ENCODE measurements at places on chromosomes 2 and 18.

DNA sequence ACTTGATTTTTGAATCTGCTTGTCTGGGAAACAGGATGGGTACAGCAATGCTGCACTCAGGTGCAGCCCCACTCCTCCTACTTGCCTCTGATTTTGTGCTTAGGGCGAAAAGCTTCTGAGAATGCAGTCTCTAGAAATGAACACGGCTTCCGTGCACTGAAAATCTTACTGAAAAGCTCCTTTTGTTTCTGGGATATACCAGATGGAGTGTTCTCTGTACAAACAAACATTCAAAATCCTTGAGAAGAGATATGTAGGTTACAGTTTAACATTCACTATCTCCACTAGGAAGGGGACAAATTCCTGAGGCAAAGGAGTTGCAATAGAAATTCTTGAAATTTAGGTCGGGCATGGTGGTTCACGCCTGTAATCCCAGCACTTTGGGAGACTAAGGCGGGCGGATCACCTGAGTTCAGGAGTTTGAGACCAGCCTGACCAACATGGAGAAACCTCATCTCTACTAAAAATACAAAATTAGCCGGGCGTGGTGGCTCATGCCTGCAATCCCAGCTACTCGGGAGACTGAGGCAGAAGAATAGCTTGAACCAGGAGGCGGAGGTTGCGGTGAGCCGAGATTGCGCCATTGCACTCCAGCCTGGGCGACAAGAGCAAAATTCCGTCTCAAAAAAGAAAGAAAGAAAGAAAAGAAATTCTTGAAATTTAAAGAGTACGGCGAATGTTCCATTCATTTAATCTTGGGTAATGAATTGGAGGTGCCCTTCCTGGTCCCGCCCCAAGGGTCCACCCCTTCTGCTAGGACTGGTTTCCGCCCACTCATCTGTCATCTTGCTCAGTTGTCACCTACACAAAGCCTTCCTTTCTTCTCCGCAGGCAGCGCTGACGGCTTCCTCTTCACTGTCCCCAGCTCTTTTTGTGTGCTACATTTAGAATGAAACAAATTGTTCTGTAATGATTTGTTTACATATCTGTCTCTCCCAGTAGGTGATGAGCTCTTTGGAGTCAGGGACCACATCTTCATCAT lies 92.4 kb downstream of the SOCS6 start:
- DNase-seq, result no peak

DNA sequence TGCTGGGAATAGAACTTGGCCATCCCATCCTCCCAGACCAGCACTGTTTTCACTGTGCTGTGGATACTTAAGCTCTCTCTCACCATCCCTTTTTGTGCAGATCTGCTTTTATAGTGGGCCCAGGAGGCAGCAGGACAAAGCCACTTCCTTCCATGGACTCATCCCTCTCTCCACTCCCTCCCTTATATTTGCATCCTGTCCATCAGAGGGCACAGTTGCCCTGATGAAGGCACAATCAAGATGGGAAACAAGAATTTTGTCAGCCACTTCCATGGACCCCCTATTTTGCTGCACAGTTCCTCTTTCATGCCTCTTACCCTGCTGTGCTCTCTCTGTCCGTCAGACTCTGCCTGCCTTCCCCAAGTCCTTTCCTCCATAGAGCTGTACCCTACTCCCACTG lies 338.7 kb downstream of the HRH4 start:
- DNase-seq, result no peak

GRCh38 chr2:61759005-61759404 lies 94.9 kb downstream of the FAM161A start:
- DNase-seq, result no peak

- DNase-seq, result no peak
These were observed 38.0 kb downstream of the KCTD1 start for GRCh38 chr18:26510337-26510736.

- DNase-seq, result no peak
These were observed 19.4 kb upstream of the PAX3 start for GRCh38 chr2:222318026-222318711.

DNA sequence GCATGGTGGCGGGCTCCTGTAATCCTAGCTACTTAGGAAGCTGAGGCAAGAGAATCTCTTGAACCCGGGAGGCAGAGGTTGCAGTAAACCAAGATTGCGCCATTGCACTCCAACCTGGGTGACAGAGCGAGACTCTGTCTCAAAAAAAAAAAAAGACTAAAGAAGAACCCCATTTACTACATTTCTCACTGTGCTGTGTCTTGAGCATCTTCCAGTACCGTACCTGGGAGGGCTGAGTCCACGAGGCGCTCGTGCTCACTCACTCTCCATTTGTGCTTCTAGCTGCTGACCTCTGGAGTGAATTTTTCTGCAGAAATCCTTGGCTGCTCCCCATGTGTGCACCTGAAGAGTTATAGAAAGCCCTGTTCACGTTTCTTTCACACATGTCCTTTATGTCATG lies 204.8 kb downstream of the LDLRAD4 start:
- DNase-seq, result no peak

GRCh38 chr2:173043897-173044519 lies 31.6 kb upstream of the MAP3K20 start:
- DNase-seq, result no peak

All from stimulated activated CD4-positive, alpha-beta T cell treated with anti-CD3 and anti-CD28 coated beads, Interleukin-4, amount 100 ng/mL, for 48 hours (primary cell).